ENCODE measurements at places on chromosomes 5 and 9.

DNA sequence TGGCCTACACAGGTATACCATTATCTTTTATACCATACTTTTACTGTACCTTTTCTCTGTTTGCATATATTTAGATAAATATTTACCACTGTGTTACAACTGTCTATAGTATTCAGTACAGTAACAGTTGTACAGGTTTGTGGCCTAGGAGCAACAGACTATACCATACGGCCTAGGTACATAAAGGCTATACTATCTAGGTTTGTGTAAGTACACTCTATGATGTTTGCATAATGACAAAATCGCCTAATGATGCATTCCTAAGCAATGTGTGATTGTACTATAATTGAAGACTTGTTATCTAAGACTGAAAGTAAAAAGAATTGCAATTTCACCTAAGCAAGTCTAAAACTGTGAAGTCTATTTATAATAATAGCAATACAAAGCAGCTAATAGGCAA lies 3.9 kb downstream of the C9orf72 start:
- no peak for DNase-seq

GRCh38 chr5:79809743-79810142 lies 120.1 kb downstream of the CMYA5 start:
- no peak for DNase-seq

GRCh38 chr9:28892538-28892937 lies 1319.3 kb upstream of the C9orf72 start:
- no peak for DNase-seq

GRCh38 chr5:142283304-142283703 lies 41.5 kb downstream of the SPRY4 start:
- no peak for DNase-seq

DNA sequence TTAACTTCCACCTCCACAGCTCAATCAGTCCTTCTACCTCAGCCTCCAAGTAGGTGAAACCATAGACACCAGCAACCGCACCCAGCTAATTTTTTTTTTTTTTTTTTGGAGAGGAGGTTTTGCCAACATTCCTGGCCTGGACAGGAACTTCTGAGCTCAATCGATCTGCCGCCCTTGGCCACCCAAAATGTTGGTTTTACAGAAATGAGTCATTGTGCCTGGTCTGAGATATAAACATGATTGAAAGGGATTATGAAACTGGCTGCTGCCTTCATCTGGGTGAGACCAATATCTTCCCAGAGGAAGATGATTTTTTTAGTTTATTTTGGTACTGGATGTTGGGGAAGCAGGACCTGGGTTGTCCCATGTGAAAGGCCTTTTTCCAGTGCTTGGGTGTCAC lies 9.2 kb downstream of the TAF11L12 start:
- no peak for DNase-seq

DNA sequence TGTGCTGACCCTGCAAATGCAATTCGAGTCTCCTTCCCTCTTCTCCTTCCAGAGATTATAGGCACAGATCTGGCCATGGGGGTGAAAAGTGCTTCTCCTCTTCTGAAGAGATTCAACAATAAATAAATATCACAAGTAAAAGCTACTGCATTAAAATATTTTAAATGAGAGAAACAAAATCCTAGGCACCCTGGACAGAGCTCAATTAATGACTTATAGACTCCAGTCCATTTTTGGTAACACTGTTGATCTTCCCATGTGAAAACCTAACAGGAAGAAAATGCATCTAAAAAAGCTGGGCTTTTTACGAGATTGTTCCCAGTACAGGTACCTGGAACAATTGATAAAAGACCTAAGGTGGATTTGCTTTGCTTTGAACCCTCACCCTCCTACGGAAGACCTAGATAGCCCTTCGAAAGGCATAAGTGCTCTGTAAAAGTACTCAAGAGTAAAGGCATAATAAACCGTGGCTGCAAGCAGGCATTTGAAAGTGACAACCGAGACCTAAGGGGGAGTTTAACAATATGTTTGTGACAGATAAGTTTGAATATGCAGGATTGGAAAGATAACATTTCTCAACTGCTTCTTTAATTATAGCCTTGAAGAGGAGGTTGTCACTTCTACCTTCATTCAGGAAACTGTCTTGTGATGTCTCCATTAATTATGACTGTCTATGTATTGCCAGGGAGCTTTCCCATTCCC lies 29.4 kb upstream of the MED10 start:
- DNase-seq = peak; percentile 16

DNA sequence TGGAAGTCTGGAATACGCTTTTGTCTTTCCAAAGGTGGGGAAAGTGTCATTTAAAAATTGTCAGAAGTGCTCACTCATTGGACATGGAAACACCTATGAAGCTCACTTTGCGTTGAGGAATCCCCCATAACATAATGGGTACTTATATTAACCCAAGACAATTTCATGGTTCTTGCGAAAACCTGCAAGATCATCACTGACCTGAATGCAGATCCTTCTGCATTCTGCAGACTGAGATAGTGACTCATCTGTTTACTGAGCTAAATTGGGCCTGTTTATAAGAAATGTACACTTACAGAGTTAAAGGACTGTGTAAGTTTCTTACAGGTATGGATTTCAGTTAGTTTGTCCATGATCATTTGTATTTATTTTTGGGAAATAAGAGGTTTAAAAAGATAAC lies 153.0 kb downstream of the HMHB1 start:
- DNase-seq = no peak

GRCh38 chr9:126793686-126794417 lies 11.0 kb upstream of the ZBTB43 start:
- DNase-seq = no peak

DNA sequence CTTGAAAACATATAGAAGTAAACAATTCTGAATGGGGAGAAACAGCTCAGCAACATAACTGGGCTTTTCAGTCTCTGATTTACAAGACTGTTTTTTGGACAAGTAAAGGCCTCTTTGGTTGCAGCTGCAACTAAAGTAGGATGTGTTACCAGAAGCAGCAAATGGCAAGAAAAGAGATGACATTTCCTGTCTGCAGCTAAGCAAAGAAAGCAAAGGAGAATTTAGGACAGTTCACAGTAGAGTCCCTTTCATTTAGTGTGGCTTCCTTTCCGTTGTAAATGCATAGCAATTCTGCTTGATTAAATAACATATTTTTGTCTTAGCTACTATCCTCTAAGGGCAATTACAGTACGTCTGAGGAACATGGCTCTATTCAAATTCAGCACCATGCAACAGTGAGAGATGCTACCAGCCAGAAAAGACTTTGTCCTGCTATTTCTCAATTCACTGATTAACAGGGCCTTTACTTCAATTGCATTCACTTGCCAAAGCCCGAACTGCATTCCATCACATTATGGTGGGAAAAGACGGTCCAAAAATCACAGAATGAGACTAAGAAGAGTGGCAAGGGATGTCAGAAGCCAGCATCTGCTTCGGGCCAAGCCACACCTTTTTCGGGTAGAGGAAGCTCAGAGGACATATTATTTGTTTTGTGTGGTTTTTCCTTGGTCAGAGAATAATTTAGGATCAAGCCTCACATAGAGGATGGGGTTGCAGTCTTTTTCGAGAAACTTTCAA lies 107.7 kb downstream of the SEMA6A start:
- DNase-seq = no peak

- DNase-seq = no peak
Measured at GRCh38 chr9:70260007-70260443, 1.2 kb downstream of the SMC5 start.

- DNase-seq = no peak
Measured at GRCh38 chr5:109231331-109231730, 178.4 kb downstream of the PJA2 start.

DNA sequence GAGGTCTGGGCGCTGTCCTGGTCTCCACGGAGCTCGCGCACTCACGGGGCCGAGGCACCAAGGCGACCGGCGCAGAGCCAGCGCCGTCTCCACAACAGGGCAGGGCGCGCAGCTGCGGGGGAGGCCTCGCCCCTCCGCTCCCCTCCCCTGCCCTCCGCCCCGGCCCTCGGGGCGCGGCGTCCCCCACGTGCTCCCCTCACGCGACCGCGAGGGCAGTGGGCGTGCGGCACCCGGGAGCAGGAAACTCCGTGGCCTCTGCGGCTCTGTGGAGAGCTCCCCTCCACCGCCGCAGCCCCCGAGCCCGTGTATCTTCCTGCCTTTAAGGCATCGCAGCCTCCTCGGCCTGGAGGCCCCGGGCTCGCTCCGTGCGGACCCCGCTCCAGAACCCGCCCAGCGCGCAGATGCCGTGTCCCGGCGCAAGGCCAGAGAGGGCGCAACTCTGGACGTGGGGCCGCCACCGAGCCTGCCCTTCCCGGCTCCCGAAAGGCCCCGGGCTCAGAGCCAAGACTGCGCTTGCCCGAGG lies 708 bp upstream of the TUBB4B start:
- peak; percentile 92 for DNase-seq

- no peak for DNase-seq
Measured at GRCh38 chr5:56344594-56344993, 111.5 kb upstream of the ANKRD55 start.

GRCh38 chr9:89491694-89492093 lies 6.2 kb downstream of the SEMA4D start:
- DNase-seq = no peak

- no peak for DNase-seq
Measured at GRCh38 chr5:167886196-167886595, 405.2 kb upstream of the WWC1 start.

DNA sequence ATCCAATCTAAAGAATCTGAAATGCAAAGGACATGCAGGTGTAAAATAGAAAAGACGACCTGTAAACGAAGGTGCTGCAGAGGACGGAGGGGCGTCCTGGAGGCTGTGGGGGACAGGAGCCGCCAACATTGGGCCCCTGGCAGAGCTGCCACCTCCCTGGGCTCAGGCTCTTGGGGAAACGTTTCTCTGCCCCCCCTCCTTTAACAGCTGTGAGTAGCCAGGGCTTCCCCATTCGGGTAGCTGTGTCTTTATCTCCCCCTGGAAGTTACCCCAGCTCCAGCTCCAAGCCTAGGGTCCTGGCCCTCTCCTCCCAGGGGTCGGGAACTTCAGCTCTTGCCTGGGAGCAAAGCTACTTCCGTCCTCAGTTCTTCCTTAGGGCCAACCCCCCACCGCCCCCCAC lies 51.5 kb downstream of the PSD2 start:
- DNase-seq = no peak

- DNase-seq = no peak
Measured at GRCh38 chr5:72837524-72838096, 21.1 kb downstream of the TNPO1 start.

DNA sequence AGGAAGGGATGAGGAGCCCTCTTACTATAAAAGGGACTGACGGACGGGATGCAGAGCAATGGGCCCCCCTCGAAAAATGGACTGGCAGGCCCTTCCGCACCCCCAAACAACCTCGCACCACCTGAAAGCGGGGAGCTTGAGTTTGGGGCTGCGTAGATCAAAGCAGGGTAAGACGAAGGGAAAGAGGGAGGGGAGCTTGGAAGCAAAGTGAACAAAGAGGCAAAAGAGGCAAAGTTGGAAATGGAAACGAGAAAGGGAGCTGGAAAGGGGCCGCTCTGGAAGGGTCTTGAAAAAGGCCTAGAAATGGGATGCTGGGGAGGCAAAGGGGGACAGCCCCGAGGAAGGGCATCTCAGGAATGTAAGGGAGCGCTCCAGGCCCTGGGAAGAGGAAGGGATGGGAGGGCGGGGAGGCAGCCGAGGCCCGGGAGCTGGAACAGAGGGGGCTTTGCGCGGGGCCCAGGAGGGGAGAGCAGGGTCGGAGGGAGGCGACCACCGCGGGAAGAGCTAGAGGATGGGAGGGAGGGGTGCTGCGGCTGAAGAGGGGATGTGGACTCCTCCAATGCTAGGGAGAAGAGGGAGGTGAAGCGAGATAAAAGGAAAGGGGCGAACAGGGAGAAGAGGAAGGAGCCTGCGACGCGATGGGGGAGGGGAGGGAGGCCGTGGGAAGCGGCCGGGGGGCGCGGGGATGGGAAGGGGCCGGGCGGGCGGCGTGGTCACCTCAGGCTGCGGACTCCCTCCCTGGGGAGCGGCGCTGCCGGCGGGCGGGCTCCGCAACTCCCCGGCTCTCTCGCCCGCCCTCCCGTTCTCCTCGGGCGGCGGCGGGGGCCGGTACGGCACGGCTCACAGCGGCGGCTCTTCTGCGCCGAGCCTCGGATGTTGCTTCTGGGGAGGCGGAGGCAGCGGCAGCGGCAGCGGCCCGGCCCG lies 577 bp downstream of the RNF145 start:
- DNase-seq = peak; percentile 60

DNA sequence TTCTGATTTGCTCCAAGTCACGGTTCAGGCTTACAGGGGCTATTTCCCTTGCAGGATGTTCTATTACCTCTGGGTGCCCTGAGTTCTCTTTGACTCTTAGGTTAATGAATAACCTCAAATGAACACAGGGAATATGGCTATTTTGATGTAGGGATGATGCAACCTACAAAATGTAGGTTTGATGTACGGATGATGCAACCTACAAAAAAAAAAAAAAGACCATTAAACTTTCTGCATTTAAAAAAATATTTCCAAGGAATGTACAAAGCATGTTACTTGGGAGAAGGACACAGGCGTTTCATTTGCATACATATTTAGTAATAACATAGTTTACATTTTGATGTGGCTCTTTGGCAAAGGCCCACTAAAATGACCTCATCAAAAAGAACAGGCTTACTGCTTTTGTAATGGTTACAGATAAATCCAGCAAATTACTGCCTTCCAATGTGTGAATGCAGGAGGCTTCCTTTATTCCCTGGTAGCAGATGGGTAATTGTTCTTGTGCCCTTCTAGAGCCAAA lies 36.3 kb downstream of the ZNF474 start:
- no peak for DNase-seq

DNA sequence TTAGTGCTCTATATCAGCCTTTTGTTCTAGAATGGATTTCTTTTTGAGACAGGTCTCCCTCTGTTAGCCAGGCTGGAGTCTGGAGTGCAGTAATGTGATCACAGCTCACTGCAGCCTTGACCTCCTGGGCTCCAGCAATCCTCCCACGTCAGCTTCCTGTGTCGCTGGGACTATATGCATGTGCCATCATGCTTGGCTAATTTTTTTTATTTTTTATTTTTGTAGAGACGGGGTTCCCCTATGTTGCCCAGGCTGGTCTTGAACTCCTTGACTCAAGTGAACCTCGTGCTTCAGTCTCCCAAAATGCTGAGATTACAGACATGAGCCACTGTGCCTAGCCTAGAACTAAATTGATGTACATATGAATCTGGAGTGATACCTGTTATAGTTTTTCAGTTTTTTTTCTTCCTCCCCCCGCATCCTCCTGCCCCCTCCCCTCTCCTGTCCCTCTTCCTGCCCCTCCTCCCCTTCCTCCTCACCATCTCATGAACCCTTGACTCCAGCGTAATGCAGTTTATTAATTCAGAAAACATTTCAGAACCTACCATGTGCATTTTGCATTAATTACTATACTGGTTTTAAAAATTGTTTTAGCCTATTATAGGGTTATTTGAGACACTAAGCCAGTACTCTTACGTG lies 37.4 kb upstream of the TNFAIP8 start:
- no peak for DNase-seq

- no peak for DNase-seq
Measured at GRCh38 chr9:127463382-127463781, 12.1 kb downstream of the LRSAM1 start.

- DNase-seq = no peak
Measured at GRCh38 chr5:154577416-154577815, 99.4 kb upstream of the HAND1 start.

GRCh38 chr5:134879456-134879855 lies 5.3 kb downstream of the TXNDC15 start:
- no peak for DNase-seq

- no peak for DNase-seq
Measured at GRCh38 chr5:160692271-160692670, 159.7 kb downstream of the ATP10B start.

- no peak for DNase-seq
Measured at GRCh38 chr5:143955141-143955540, 143.2 kb downstream of the HMHB1 start.
